ENCODE measurements at places on chromosomes 7 and 10.

GRCh38 chr10:95289003-95289920, 1.5 kb downstream of the PDLIM1 start:
- H3K4me1 ChIP-seq, result peaks cover 69% of the 10 kb centered on the region
- DNase-seq, result no peak
- peak overlapping the region; percentile 96 for H3K4me3 ChIP-seq

GRCh38 chr10:104844073-104844472, 203.0 kb downstream of the SORCS3 start:
- no peak overlapping the region for H3K27ac ChIP-seq
- H3K36me3 ChIP-seq, result no peaks in the 10 kb centered on the region
- no peak for DNase-seq
- H3K4me1 ChIP-seq, result no peaks in the 10 kb centered on the region
- no peak overlapping the region for H3K4me3 ChIP-seq

DNA sequence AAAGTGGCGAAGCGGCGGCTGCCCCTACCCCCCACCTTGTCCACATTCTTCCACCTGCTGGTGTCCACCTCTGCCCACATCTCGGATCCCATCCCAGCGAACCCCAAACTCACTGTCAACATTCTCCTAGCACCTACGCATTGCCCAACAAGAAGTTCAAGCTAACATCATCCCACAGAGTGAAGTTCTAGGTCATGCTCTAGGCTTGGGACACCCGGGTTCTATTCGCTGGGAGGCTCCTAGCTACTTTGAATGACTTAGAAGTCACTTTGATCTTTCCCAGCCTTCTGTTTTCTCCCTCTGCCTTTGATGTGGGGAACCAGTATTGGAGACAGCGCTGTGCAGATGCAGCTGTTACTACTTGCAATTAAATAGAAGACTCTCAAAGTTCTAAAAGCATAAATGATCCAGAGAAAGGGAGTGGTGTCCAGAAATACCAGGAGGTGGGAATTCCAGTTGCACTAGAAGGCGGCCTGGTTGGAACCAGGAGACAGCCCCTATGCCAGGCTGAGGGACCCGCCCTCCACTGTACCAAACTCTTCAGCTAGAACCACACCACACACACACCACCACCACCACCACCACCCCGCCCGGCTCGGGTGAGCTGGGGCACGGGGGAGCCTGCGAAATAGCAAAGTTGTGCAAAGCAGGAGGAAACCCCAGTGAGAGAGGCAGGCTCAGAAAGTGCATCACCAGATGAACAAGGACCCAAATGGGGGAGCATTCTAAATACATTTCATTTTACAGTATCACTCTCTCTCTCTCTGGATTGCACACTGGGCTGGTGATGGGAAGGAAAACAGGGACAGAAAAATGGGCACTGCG, 5.5 kb upstream of the VGF start:
- no peak overlapping the region for H3K27ac ChIP-seq
- no peak overlapping the region for H3K4me3 ChIP-seq
- peaks cover 100% of the 10 kb centered on the region for H3K27me3 ChIP-seq
- no peak for DNase-seq
- no peaks in the 10 kb centered on the region for H3K36me3 ChIP-seq
- H3K4me1 ChIP-seq, result peaks cover 38% of the 10 kb centered on the region

DNA sequence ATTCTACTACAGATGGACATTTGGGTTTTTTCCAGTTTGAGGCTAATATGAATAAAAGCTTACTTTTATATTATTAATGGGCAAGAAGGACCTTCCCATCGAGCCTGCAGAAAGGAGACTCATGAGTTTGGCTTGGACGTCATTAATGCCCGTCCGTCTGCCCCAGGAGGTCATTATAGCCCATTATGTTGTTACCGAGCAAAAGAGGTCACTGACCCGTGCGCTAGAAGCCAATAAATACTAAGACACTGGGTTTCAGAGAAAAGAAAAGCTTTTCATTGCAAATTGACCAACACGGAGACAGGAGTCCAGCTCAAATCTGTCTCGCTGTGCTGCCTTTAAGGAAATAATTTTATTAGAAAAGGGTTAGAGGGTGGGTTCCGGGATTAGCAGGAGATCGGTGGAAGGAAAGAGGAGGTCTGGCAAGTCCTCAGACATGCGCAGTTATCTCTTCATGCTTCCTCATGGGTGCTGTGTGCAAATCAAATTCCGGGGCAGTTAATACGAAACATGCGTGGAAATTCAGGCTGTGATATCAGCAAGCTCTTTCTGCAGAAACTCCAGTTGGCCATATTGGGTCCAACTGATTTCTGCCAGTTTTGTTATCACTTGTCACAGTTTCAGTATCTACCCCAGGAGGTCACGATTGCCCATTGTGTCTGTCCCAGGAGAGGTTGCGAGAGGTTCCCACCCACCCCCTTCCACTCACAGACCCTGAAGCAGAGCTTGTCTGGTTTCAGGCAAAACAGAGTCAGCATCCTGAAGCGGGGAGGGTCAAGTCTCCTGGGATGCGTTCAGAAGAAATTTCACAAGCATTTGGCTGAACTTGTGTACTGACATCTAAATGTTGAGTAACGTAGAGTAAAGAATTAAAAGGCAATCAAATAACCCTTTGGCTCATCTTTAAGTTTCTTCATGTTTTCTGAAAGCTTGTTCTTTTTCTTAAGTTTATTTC, 1.1 kb upstream of the GALNTL5 start:
- peak overlapping the region; percentile 15 for H3K4me3 ChIP-seq
- peak; percentile 59 for DNase-seq
- no peaks in the 10 kb centered on the region for H3K4me1 ChIP-seq
- H3K27me3 ChIP-seq, result peaks cover 5% of the 10 kb centered on the region
- no peaks in the 10 kb centered on the region for H3K36me3 ChIP-seq

- H3K36me3 ChIP-seq, result peaks cover 52% of the 10 kb centered on the region
- no peak for DNase-seq
- no peak overlapping the region for H3K4me3 ChIP-seq
- peak overlapping the region; percentile 64 for H3K27ac ChIP-seq
- H3K4me1 ChIP-seq, result peaks cover 37% of the 10 kb centered on the region
- no peaks in the 10 kb centered on the region for H3K27me3 ChIP-seq
Measured at GRCh38 chr7:107982042-107982840, 20.7 kb downstream of the LAMB1 start.

DNA sequence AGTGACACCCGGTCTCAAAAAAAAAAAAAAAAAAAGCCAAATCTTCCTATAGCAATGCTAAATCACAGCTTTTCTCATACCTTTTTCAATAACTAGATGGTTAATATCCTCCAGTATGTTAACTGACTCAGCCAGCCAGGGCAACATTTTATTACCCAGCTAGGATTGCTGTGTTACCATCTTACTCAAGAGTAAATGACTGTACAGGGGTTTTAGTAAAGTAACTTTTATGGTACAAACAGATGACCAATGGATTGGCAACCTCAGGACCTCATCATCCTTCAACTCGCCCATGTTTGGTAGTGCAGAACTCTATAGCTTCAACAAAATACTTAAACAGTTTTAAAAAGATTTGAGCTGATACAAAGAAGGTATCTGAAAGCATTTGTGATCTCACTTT, 59.5 kb downstream of the HBP1 start:
- no peaks in the 10 kb centered on the region for H3K27me3 ChIP-seq
- no peak overlapping the region for H3K4me3 ChIP-seq
- H3K36me3 ChIP-seq, result peaks cover 29% of the 10 kb centered on the region
- no peak overlapping the region for H3K27ac ChIP-seq

DNA sequence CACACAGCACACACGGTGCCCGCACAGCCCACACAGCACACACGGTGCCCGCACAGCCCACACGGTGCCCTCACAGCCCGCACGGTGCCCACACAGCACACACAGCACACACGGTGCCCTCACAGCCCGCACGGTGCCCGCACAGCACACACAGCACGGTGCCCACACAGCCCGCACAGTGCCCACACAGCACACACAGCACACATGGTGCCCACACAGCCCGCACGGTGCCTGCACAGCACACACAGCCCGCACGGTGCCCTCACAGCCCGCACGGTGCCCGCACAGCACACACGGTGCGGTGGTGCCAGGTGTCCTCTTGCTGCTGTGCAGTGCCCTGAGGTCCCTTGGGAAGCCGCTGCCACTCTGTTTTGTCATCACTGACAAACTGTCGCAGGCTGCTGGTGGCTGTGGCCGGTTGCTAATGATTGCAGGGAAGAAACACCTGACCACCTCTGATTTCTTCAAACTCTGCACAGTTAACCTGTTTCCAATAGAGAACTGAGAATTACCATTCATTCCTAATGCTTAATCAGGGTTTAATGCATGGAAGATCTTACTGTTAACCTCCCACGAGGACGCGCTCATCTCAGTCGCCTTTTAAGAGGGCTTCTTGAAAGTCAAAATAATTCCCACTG, 66.9 kb downstream of the GLRX3 start:
- no peaks in the 10 kb centered on the region for H3K27me3 ChIP-seq
- H3K4me3 ChIP-seq, result no peak overlapping the region
- H3K36me3 ChIP-seq, result no peaks in the 10 kb centered on the region
- no peaks in the 10 kb centered on the region for H3K4me1 ChIP-seq

DNA sequence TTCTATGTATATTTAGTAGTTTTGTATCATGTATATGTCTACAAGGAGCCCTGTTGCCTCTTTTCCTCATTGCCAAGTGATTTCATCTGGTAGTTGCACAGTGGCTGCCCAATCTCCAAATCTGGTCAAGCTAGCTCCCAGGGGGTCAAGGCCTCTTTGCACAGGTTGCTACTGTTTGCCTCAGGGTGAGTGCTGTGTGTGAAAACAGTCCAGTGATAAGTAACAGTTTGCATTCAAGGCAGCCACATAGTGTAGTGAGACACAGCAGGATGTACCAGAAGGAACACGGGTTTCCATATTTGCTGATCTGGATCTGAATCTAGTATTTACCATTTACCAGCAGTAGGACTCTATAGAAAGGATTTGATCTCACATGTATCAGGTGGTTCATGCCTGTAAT, 13.3 kb upstream of the EPC1 start:
- H3K27ac ChIP-seq, result no peak overlapping the region
- peaks cover 29% of the 10 kb centered on the region for H3K4me1 ChIP-seq
- no peaks in the 10 kb centered on the region for H3K27me3 ChIP-seq
- no peak for DNase-seq
- no peaks in the 10 kb centered on the region for H3K36me3 ChIP-seq

DNA sequence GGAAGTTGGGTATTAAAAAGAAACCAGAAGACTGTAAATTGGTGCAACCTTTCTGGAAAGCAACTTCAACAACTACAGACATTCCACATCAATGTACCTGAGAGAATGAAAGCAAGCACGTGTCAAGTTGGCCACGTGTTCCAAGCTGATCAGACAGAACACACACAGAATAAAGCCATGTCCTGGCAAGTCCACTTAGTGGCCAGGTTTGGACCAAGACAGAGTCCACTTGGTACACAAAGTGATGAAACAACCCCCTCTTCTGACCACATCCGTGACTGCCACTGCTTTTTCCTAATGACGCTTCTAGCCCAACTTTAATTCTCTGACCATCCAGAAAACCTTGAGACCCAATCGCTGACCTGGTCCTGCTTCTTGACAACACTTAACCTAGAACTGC, 109.4 kb downstream of the ABLIM1 start:
- H3K4me3 ChIP-seq, result no peak overlapping the region
- DNase-seq, result no peak
- H3K36me3 ChIP-seq, result peaks cover 41% of the 10 kb centered on the region
- no peaks in the 10 kb centered on the region for H3K27me3 ChIP-seq
- peaks cover 94% of the 10 kb centered on the region for H3K4me1 ChIP-seq

- H3K27me3 ChIP-seq, result no peaks in the 10 kb centered on the region
- no peak overlapping the region for H3K4me3 ChIP-seq
- DNase-seq, result no peak
- no peaks in the 10 kb centered on the region for H3K4me1 ChIP-seq
- no peaks in the 10 kb centered on the region for H3K36me3 ChIP-seq
- no peak overlapping the region for H3K27ac ChIP-seq
Measured at GRCh38 chr7:40865441-40866233, 730.8 kb downstream of the SUGCT start.

- H3K4me1 ChIP-seq, result no peaks in the 10 kb centered on the region
- DNase-seq, result no peak
- H3K27ac ChIP-seq, result no peak overlapping the region
- no peaks in the 10 kb centered on the region for H3K27me3 ChIP-seq
- H3K4me3 ChIP-seq, result no peak overlapping the region
Measured at GRCh38 chr10:52965938-52966401, 193.4 kb upstream of the MBL2 start.

DNA sequence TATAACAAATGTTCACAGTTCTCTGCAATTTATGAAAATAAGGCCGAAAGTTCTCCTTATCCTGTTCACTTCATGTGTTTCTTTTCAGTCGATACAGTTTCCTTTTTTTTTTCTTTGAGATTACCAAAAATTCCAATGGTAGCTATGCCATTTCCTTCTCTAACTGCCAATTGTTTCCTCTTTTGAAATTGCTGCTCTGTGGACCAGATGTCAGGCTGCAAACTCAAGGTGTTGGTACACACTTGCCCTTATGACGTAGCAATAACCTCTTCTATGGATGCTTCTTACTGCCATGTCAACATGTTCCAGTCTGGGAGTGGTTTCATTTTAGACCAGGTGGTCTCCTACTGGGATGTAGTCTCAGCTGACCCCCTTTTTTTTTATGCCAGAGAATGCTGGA, 52.9 kb downstream of the CASD1 start:
- no peaks in the 10 kb centered on the region for H3K4me1 ChIP-seq
- H3K27ac ChIP-seq, result no peak overlapping the region
- no peaks in the 10 kb centered on the region for H3K27me3 ChIP-seq
- peaks cover 19% of the 10 kb centered on the region for H3K36me3 ChIP-seq
- DNase-seq, result no peak
- no peak overlapping the region for H3K4me3 ChIP-seq

GRCh38 chr7:57216340-57216739, 84.1 kb upstream of the ZNF479 start:
- no peak overlapping the region for H3K4me3 ChIP-seq
- H3K27me3 ChIP-seq, result no peaks in the 10 kb centered on the region
- H3K4me1 ChIP-seq, result no peaks in the 10 kb centered on the region

DNA sequence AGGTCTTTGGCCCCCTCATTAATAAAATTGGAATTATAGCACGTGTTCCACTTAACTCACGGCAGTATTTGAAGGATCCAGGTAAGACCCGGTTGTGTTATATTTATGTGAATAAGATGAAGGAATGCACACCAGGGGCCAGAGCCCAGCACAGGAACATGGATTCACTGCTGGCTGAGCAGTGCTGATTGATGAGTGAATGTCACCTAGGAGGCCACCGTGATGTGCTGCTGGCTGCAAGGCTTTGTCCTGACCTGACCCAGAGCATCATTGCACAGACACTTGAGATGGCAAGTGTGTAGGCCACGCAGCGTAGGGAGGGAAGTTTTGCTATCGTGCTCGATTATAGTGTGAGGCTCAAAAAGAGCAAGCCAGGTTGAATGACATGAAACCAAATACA, 350.7 kb upstream of the MGMT start:
- no peaks in the 10 kb centered on the region for H3K36me3 ChIP-seq
- no peak for DNase-seq
- no peak overlapping the region for H3K4me3 ChIP-seq
- no peak overlapping the region for H3K27ac ChIP-seq
- no peaks in the 10 kb centered on the region for H3K4me1 ChIP-seq

GRCh38 chr10:71864911-71865361, 13.9 kb upstream of the PSAP start:
- H3K27me3 ChIP-seq, result no peaks in the 10 kb centered on the region
- H3K27ac ChIP-seq, result no peak overlapping the region
- H3K4me1 ChIP-seq, result peaks cover 24% of the 10 kb centered on the region
- DNase-seq, result no peak

Data from left ventricle myocardium inferior (tissue), 1 donor.